ENCODE measurements at places on chromosomes 5 and 9. TPM values are rescaled to one million over a fixed set of nuclear protein-coding genes. Genes with fewer than 3 reads are reported as not detected.

DNA sequence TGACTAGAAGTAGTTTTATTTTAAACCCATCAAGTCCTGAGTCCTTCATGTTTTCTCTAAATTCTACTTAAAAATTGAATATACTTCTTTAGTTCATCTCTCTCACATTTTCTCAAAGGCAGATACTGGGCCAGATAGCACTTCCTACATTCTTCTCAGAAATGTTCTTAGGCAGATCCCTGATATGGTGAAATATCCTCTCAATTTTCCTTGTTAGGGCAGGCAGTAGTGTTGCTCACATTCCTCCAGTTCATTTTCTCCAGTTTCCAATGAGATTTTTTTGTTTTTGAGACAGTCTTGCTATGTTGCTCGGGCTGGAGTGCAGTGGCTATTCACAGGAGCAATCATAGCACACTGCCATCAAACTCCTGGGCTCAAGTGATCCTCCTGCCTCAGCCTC lies 5.7 kb downstream of the GCNT1 start:
- no peaks in the 10 kb centered on the region for H3K4me1 ChIP-seq
- H3K27me3 ChIP-seq, result no peaks in the 10 kb centered on the region
- no peak overlapping the region for H3K4me3 ChIP-seq

MRPL22 gene
- total RNA-seq, result 38.4 TPM

FGD3 gene
- total RNA-seq, result 17.2 TPM

AOPEP gene
- total RNA-seq, result 83.2 TPM
